Small intestine (tissue), 16 donors: ENCODE measurements at places on chromosomes 2 and 18.
A peak's percentile ranks its signal among the peaks of the same experiment; 100 is the strongest.

DNA sequence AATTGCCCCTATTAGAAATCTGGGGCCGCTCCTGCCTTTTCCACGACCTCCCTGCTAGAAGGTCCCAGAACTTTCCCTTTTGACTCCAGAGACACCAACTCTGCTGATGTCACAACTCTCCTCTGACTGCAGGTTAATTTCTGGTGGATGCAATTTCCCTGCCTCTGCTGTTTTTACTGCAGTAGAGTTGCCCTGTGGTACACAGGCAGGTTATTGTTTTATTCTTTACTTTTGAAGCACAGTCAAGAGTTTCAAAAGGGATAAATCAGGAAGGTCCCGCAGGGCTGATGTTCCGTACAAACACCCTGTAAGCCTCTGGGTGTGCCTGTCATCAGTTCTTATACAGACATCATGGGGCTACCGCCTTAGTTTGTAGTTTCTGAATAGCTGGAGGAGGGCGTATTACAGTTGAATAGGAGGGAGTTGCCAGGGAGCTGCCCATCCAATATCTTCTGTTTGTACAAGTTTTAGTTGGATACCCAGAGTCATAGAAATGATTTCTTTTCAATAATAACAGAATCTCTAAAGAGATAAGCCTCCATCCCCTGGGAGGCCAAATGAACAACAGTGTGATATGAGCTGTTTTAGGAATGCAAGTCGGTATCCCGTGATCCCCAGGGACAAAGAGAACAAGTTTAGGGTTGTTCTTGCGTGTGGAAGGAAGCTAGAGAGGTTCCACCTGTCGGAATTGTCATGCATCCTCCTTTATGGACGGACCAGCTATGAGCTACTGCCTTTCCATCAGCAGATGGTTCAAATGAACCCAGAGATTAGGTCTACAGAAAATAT, 108.4 kb upstream of the COPS8 start:
- DNase-seq = no peak
- H3K36me3 ChIP-seq = no peaks in the 10 kb centered on the region
- H3K27me3 ChIP-seq = no peaks in the 10 kb centered on the region
- H3K4me3 ChIP-seq = no peak overlapping the region
- H3K4me1 ChIP-seq = peaks cover 37% of the 10 kb centered on the region
- peak overlapping the region; percentile 5 for H3K27ac ChIP-seq

GRCh38 chr2:39283561-39283960, 39.8 kb upstream of the CDKL4 start:
- no peak overlapping the region for H3K4me3 ChIP-seq
- no peaks in the 10 kb centered on the region for H3K4me1 ChIP-seq
- H3K27me3 ChIP-seq = no peaks in the 10 kb centered on the region
- no peak for DNase-seq

GRCh38 chr2:141848191-141848590, 282.6 kb downstream of the LRP1B start:
- no peak overlapping the region for H3K27ac ChIP-seq
- DNase-seq = no peak
- H3K27me3 ChIP-seq = no peaks in the 10 kb centered on the region
- no peaks in the 10 kb centered on the region for H3K4me1 ChIP-seq
- H3K36me3 ChIP-seq = no peaks in the 10 kb centered on the region
- H3K4me3 ChIP-seq = no peak overlapping the region

DNA sequence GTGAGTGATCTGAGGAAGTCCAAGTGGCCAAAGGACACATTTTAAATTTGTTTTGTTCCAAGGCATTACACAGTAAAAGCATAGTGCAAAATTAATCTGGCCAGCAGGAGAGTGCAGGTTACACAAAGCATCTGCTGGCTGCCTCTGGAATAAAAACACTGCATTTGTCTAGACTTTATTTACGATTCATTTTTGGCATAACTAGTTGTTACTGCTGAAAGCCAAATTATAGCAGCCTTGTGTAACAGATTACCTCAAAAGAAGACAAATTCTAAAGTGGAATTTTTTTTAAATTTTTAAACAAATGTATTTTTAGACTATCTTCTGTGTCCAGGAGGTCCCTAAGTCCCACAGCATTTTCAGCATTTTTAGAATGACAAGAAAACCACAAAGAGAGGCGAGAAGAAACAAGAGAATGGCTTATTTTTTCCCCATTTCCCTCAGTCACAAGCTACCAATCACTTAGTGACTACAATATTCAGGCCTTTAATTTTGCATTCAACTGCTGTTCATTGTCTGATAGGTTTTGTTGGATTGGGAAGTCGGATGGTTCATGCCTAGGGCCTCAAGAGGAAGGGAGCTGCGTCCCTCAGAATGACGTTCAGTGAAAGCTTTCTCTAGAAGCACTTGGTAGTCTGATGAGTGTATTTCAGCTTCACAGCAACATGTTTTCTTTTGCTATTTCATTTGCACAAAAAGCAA, 46.0 kb downstream of the TMEFF2 start:
- no peak for DNase-seq
- no peaks in the 10 kb centered on the region for H3K4me1 ChIP-seq
- H3K27me3 ChIP-seq = no peaks in the 10 kb centered on the region
- H3K27ac ChIP-seq = no peak overlapping the region
- H3K36me3 ChIP-seq = no peaks in the 10 kb centered on the region
- no peak overlapping the region for H3K4me3 ChIP-seq

GRCh38 chr2:150374492-150374891, 113.0 kb downstream of the RND3 start:
- DNase-seq = no peak
- no peaks in the 10 kb centered on the region for H3K27me3 ChIP-seq
- H3K4me3 ChIP-seq = no peak overlapping the region

GRCh38 chr2:158599609-158600008, 142.9 kb downstream of the PKP4 start:
- no peak overlapping the region for H3K4me3 ChIP-seq
- no peaks in the 10 kb centered on the region for H3K36me3 ChIP-seq
- no peak for DNase-seq
- peak overlapping the region; percentile 9 for H3K27ac ChIP-seq

DNA sequence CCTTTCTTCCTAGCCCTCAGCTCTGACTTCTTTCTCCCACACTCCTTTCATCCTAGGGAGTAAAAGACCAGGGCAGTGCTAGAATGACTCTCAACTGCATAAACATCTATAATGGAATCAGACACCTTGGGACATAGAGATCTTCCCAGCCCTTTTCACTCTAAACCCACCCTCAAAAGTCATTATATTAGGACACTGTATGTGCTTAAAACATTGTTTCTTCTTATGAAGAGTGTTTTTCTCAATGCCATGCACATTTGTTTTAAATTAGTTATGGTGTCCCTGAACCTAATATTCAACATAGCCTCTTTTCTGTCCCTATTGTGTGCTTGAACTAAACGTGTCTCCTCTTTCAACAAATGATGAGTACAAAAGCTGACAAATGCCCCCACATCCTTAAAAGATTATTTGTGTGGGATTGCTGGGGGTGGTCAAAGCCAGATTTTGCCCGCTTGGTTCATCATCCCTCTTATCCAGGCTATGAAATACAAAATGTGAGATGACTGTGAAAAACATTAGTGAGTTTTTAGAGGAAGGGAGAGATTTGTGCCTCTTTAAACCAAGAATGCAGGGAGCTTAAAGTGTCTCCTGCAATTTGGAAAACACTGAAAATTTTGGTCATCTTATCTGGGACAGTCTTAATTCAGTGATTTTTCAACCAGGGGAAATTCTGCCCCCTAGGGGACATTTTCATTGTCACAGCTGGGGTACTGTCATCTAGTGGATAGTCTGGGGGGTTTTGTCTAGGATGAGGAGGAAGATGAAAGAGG, 29.0 kb downstream of the SERPINB5 start:
- no peaks in the 10 kb centered on the region for H3K36me3 ChIP-seq
- no peaks in the 10 kb centered on the region for H3K4me1 ChIP-seq
- H3K27ac ChIP-seq = no peak overlapping the region
- DNase-seq = peak; percentile 38
- no peak overlapping the region for H3K4me3 ChIP-seq

GRCh38 chr2:156181208-156181607, 151.3 kb downstream of the NR4A2 start:
- H3K4me1 ChIP-seq = no peaks in the 10 kb centered on the region
- H3K4me3 ChIP-seq = no peak overlapping the region
- H3K27me3 ChIP-seq = no peaks in the 10 kb centered on the region
- no peak for DNase-seq
- H3K27ac ChIP-seq = peak overlapping the region; percentile 29
- H3K36me3 ChIP-seq = no peaks in the 10 kb centered on the region

DNA sequence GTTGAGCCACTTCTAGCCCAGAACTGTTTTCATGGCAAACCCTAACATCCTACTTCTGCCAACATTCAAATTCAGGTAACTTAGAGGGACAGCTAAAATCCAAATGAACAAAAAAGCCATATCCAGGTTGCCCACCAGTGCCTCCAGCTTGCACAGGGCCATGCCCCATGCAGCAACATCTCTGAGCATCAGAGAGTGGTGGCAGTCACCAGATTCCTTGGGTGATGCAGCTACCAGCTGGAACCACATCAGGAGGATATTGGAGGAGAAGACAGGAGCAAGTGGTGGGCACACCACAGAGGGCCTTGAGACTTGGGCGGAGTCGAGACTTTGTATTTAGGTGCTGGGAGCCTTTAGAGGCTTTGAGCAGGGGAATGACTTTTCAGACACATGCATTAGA, 50.5 kb downstream of the SDC1 start:
- H3K36me3 ChIP-seq = no peaks in the 10 kb centered on the region
- H3K27me3 ChIP-seq = no peaks in the 10 kb centered on the region
- H3K27ac ChIP-seq = no peak overlapping the region
- H3K4me3 ChIP-seq = no peak overlapping the region
- no peak for DNase-seq
- no peaks in the 10 kb centered on the region for H3K4me1 ChIP-seq

GRCh38 chr2:144382849-144383248, 137.1 kb downstream of the ZEB2 start:
- no peak overlapping the region for H3K4me3 ChIP-seq
- H3K27ac ChIP-seq = no peak overlapping the region
- peak; percentile 68 for DNase-seq
- no peaks in the 10 kb centered on the region for H3K4me1 ChIP-seq
- H3K27me3 ChIP-seq = peaks cover 8% of the 10 kb centered on the region
- H3K36me3 ChIP-seq = no peaks in the 10 kb centered on the region

DNA sequence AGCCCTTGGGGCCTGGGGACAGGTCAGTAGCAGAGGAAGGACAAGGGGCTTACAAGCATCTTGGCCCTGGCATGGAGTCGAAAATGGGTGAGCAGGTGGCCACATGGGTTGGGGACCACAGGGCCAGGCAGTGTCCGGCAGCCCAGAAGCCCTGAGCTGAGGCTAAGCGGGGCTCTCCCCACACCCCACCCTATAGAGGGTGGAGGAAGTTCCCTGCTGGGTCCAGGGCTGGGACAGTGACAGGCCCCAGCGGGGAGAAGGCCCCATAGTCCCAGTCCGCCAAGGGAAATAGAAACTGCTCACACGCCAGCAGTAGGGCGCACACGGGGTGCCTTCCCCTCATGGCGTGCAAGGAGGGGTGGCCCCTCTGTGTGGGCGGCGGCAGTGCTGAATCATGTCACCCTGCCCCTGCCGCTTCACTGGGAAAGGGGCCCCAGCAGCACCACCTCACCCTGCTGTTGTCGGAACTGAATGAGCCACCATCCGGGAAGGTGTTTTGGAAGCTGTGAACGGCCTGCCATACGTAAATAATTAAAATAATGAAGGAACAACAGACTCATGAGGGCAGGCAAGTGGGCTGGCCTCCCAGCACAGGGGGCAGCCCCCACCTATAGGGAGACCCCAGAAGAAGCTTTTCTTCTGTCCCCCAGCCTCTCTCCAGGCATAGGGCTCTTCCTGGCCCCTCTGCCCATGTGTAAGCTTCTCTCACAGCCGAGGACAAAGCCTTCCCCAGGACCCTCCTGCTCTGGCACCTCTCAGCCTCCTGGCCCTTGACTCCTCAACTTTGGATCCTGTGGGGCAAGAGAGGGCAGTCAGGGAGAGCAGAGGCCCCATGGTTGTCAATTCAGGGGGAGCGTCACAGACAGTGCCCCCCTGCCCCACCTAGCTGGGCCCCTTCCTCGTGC, 12.7 kb upstream of the DUSP2 start:
- H3K4me1 ChIP-seq = no peaks in the 10 kb centered on the region
- no peak overlapping the region for H3K4me3 ChIP-seq
- no peak overlapping the region for H3K27ac ChIP-seq

DNA sequence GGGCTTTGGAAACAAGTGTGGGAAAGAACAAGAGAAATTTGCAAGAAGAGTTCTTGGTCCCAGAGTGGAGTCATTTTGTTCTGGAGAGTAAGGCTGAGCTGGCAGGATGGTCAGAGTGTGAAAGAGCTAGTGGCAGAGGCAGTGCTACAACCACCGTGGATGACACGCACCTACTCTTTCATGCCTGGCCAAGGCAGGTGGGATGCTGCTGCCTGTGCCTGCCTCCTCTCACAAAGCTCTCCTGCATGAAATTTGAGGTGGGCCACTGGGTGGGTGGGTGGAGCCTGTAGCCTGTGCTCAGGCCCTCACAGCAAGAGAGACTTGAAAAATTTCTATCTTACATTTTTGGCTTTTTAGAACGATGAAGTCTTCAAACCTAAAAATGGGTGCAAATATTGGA, 9.4 kb upstream of the INO80C start:
- no peak overlapping the region for H3K4me3 ChIP-seq
- H3K36me3 ChIP-seq = no peaks in the 10 kb centered on the region
- no peaks in the 10 kb centered on the region for H3K27me3 ChIP-seq
- DNase-seq = no peak

DNA sequence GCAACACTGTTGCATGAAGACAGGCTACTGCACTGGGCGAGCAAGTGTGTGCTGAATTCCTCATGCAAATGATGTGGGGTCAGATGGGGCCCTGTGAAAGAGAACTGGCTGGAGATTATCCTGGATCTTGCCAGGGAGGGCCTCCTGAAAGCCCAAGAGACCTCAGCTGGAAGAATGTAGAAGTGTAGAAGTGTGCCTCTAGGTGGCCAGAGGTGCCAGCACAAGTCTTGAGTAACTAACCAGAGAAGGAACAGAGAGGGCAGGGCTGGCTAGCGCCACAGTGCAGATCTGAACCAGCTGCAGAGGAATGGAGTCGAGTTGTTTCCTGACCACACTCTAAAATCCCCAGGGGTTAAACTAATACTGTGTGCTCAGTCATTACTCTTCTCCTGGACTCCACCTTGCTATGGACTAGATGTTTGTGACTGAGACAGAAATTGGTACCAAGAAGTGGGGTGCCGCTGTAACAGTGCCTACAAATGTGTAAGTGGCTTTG, 399.3 kb downstream of the LRATD1 start:
- no peaks in the 10 kb centered on the region for H3K4me1 ChIP-seq
- H3K4me3 ChIP-seq = no peak overlapping the region
- no peak overlapping the region for H3K27ac ChIP-seq
- no peaks in the 10 kb centered on the region for H3K36me3 ChIP-seq
- DNase-seq = no peak
- H3K27me3 ChIP-seq = no peaks in the 10 kb centered on the region

GRCh38 chr18:35024965-35025364, 16.2 kb upstream of the MAPRE2 start:
- H3K27ac ChIP-seq = no peak overlapping the region
- H3K4me1 ChIP-seq = no peaks in the 10 kb centered on the region
- DNase-seq = no peak
- no peaks in the 10 kb centered on the region for H3K36me3 ChIP-seq
- no peak overlapping the region for H3K4me3 ChIP-seq

GRCh38 chr2:79389481-79389880, 123.4 kb upstream of the CTNNA2 start:
- no peak overlapping the region for H3K27ac ChIP-seq
- H3K36me3 ChIP-seq = no peaks in the 10 kb centered on the region
- no peak for DNase-seq
- H3K4me3 ChIP-seq = no peak overlapping the region
- no peaks in the 10 kb centered on the region for H3K4me1 ChIP-seq

GRCh38 chr2:131056932-131057287, 36.4 kb downstream of the FAM168B start:
- H3K27me3 ChIP-seq = no peaks in the 10 kb centered on the region
- no peaks in the 10 kb centered on the region for H3K4me1 ChIP-seq
- H3K36me3 ChIP-seq = peaks cover 14% of the 10 kb centered on the region
- H3K4me3 ChIP-seq = no peak overlapping the region
- no peak for DNase-seq
